GM13976 (cell line): ENCODE measurements at places on chromosomes 7 and 10.

DNA sequence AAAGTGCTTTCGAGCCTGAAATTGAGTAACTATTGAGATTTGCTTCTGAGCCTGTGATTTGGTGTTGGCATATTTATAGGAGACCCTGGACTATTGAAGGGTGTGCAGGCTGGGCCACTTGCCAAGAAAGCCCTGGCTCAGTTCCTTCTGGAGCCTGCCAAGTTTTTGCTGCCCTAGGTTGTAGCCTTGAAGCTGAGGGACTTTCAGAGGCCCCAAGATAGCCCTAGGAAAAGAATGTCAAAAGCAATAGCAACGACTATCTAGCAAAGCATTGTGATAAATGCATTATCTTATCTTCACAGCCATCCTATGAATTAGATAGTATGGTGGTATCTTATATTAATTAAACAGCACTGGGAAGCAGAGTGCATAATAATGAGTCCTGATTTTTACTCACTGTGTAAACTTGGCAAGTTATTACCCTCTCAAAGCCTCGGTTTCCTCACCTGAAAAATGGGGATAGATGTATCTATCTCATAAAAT, 473.7 kb upstream of the PODXL start:
- DNase-seq, result no peak

DNA sequence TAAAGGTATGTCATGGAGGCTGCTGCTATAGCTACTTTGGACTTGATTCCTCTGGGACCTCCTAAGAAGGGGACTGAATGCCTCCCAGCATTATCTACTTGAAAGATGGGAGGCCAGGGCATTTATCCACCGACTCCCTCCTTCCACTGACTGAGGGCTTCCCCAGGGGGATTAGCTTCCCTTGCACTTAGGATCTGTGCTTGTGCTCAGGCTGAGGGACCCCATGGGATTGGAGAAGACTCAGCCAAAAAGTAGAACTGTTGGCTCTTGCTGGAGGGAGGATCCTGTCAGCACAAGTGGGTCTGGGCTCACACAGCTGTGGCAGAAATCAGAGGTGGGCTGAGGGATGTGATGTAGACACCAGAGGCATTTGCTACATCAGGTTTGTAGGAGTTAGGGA, 81.5 kb upstream of the SYPL1 start:
- no peak for DNase-seq

DNA sequence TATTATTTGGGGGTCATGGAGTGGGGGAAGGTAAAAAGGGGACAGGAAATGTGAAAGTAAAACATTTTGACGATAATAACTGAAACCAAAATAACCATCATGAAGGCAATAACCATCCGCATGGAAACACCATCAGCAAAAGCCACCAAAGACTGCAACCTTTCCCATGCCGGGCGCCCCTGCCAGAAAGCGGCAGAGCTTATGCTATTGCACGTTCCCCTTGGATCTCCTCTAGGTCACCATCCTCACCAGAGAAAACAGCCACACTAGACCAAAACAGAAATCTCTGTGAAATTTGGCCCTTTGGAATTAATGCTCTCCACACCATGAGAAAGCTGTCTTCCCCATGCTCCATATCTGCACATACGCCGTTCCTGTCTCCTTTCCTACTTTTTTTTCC, 31.1 kb downstream of the DRGX start:
- no peak for DNase-seq

DNA sequence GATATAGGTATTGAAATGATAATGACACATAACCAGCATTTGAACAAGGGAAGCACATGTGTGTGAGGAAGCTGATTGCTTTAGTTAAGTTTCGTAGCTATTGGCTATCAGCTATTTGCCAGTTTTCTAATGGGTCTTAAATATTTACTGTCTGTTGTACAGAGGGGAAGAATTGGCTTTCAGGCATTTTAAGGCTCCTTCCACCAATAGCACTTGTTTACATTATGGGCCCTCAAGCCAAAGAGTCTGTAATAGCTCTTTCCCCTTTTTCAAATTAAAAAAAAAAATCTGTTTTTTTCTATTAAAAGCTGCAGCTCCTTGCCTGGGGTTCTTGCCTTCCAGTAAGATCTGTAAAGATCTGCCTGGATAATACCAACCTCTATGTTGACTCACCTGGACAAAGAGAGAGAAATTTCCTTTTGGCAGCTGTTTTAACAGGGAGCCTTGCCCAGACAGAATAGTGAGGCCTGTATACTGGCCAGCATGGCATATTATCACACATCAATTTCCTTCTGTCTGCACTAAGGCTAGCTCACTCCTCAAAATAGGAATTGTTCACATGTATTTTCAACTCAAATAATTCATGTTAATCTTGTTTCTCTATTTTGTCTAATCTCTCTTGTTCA, 104.7 kb upstream of the LRGUK start:
- DNase-seq, result no peak

GRCh38 chr7:4808026-4808425, 32.6 kb downstream of the AP5Z1 start:
- DNase-seq, result no peak

DNA sequence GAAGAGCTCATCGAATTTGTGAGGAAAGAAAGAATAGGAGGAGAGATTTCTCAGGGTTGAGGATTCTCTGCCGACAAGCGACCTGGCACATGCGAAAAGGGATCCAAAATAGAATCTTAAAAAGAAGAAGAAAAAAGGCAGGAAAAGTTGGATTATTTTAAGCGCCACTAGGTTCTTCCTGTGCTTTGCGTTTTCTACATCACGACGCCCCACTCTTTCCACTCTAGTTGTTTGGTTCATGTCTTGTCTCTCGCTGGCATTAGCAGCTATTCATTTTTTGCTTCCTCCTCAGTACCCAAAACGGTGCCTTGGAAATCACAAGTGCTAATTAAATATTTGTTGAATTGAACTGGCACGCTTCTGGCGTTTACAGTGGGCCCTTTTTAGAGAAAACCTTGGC, 674 bp upstream of the FRA10AC1 start:
- peak; percentile 18 for DNase-seq

DNA sequence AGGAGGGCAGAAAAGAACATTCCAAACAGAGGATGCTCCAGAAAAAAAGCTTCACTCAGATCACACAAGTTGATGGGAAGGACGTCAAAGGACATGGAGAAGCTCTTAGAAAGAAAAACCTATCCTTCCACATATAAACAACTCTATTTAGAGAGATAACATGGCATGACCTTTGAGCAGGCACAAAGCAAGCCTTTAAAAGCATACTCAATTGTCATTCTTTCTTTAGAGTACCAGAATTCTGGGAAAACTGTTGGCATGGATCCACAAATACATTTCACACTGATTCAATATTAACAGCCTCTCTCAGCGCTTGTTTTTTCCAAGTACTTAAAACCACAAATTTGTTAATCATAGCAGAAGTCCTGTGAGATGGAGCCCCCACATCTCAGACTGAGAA, 7.3 kb upstream of the ABLIM1 start:
- DNase-seq, result no peak

DNA sequence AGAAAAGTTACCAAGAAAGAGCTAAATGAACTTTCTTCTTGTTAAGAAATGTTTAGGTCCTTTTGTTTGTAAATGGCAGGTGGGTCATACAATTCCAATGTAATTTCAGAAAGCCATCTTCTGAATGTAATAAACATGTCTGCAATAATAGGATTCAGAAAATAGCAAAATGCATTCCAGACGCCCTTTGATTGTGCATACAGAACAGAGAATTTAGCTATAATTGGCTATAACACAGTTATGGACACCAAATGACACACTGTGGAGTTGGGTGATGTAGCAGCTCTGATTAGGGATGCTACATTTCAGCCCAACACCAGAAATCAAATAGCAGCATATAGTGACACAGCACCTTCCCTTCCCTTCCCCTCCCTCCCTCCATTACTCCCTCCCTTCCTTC, 240.8 kb downstream of the SNX10 start:
- DNase-seq, result no peak

GRCh38 chr7:54955296-54955695, 63.5 kb upstream of the EGFR start:
- DNase-seq, result no peak

GRCh38 chr10:121628859-121629258, 30.6 kb upstream of the FGFR2 start:
- DNase-seq, result no peak

DNA sequence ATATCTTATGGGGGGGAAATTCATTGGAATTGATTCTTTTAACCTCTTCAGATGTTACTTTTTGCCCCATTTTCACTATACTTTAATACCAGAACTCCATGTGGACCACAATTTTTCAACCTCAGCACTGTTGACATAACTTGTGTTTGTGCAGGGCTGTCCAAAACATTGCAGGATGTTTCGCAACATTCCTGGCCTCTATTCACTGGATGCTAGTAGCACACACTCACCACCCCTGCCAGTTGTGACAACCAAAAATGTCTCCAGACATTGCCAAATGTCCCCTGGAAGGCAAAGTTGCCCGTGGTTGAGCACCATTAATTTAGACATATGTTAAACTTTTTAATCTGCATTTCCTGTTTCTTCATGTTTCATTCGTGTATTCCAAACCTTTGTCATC, 234.7 kb downstream of the GFRA1 start:
- no peak for DNase-seq

- DNase-seq, result no peak
Measured at GRCh38 chr10:80437227-80437626, 16.9 kb upstream of the TSPAN14 start.

DNA sequence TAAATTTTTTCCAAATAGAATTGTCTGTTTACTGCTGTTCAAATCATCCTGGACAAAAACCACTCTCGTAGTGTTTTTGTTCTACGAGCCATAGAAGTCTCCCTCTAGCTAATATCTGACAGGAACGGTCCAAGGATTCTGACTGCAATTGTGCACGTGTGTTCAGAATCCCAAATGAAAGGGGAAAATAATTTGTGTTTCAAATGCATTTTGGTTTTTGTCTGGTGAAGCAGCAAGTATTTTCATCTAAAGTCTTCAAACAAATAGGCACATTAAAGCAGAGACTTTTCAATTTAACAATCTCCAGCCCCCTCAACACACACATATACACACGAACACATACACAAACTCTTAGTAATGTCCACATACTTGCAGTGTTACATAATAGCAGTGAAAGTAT, 475 bp downstream of the NEUROD6 start:
- DNase-seq, result no peak

- DNase-seq, result no peak
Measured at GRCh38 chr10:112666094-112666493, 219.1 kb downstream of the VTI1A start.

- no peak for DNase-seq
Measured at GRCh38 chr7:46568420-46569132, 647.5 kb upstream of the IGFBP3 start.

DNA sequence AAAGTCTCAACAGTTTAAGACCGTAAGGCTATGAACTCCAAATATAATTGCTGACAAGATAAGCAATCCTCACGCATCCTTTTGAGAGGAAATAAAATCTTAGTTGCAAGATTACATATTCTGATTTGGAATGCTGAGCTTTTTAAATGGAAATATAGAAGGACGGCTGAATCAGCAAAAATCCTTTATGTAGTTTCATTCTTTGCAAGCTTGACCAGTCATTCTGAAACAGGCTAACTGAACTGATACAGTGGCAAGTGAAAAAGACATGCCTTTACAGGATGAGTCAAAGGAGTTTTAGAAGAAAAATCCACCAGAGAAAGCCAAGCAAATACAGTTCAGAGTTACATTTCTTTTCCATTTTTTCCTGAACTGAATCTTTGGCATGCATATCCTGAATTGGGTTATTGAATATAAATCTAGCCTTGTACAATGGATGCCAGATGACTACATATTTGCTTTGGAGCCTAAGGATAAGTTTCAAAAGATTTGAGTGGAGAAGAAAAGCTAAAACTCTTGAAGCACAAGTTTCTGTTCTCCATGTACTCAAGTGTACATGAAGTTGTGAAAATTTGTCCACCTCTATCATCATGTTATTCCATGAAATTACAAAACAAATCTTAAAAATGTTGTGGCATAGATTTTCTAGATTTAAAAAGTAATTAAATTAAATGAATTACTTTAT, 4.4 kb downstream of the VIM start:
- peak; percentile 23 for DNase-seq

DNA sequence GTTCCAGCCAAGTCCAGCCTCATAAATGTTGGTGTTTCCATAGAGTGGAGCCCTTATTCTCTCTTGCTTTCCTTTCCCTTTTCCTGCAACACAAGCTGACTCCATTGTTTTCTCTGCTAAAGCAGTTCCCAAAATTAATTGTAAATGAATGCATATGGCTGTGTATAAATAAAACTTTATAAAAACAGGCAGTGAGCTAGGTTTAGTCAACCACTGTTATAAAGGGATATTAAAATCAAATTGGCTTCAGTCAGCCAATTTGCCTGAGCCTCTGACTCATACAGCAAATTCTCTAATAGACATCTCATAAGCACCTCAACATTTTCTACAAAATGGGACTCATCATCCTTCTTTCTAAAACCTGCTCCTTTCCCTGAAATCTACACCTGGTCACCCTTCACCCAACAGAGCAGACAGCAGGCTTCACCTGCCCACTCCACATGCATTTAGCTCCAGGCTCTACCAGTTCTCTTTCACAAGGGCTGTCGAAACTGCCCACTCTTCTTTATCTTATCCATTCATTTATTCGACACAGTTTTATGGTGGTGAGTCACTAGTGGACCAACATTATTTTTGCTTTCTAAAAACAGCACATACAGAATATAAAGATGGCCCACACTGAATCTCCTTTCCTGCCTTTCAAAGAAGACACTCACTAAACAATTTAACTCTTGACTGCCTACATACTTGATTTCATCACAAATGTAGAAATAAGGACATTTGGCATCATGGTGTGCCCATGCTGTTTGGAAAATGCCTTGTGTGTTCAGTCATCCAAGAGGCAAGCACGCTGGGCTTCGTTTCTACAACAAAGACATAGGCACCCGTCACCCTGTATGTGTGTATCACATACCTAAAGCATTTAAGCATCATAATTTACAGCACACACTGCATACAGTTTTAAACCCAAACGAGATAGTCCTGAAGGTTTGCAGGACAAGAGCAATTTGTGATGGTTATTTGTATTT, 74.6 kb upstream of the C7orf33 start:
- DNase-seq, result no peak

- peak; percentile 82 for DNase-seq
Measured at GRCh38 chr7:23471106-23471859, 992 bp upstream of the IGF2BP3 start.

GRCh38 chr10:71015674-71016073, 127.3 kb upstream of the PCBD1 start:
- DNase-seq, result no peak

DNA sequence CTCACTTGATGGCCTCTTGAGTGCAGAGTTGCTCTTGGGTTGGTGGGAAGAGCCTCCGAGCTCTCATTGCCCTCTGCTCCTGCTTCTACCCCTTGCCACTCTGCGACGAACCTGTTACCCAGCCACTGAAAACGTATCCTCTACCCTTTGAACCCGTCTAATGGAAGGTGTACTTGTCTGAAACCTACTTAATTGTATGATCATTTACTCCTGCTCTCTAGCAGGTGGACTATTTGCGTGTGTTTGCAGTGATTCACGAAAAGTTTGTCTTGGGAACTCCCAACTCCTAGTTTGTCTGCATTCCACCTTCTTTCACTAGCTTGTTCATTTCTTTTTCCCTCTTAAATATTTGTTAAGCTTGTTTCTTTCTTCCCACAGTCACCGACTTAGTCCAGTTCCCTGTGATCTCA, 503 bp downstream of the CROT start:
- DNase-seq, result no peak
